Fibroblast of skin of scalp (primary cell): ENCODE measurements at places on chromosomes 1 and 21.
A peak's percentile ranks its signal among the peaks of the same experiment; 100 is the strongest.

GRCh38 chr1:89629146-89629545 is 3.8 kb upstream of the LRRC8C start:
- DNase-seq = no peak

DNA sequence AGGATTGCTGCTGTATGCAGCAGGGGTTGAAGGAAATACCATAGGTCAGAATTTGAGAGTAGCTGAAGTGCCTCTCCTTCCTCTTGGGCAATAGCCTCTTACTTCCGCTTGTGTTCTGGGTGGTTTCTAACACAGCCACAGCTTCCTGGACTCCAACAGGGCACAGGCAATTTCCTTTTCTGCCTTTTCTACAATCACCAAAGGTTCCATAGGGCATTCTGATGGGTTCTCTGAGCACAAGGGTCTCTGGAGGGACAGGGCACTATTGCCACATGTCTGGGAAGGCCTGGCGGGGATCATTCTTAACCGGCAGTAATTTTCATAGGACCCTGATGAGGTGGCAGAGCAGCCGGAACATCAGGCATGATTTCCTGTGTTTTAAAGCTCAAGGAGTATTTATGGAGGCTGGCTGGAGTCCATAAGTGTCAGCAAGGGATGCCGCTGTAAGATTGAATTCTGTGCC is 5.5 kb upstream of the AGTRAP start:
- DNase-seq = no peak

GRCh38 chr1:212162635-212163034 is 122.6 kb upstream of the PPP2R5A start:
- DNase-seq = peak; percentile 26

DNA sequence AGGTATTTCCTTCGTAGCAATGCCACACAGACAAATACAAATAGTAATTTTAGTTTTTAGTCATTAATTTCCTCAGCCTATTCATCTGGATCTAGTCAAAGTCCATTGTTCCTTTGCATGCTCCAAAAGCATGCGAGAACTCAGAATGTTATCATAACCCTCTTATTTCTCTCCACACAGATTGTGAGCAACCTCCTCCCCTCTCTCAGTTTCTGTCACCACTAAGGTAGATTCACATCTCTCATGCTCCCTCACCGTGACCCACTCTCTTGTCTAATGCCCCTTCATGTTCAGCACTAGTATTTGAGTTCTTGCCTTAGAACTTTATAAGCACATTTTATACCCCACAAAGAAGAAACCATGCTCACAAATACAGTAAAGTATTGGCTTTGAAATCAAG is 582.4 kb downstream of the PLA2G4A start:
- no peak for DNase-seq

- no peak for DNase-seq
These were observed 41.3 kb downstream of the TCP10L start for GRCh38 chr21:32543975-32544374.

GRCh38 chr1:170075186-170075585 is 691 bp upstream of the KIFAP3 start:
- DNase-seq = no peak

GRCh38 chr1:54227091-54227602 is 27.2 kb downstream of the MRPL37 start:
- DNase-seq = peak; percentile 68

- DNase-seq = peak; percentile 33
These were observed 22.5 kb downstream of the VPS26C start for GRCh38 chr21:37244501-37245095.

GRCh38 chr1:223515926-223516325 is 122.7 kb downstream of the CCDC185 start:
- DNase-seq = no peak

- no peak for DNase-seq
These were observed 26.9 kb upstream of the CCN1 start for GRCh38 chr1:85553416-85554335.

DNA sequence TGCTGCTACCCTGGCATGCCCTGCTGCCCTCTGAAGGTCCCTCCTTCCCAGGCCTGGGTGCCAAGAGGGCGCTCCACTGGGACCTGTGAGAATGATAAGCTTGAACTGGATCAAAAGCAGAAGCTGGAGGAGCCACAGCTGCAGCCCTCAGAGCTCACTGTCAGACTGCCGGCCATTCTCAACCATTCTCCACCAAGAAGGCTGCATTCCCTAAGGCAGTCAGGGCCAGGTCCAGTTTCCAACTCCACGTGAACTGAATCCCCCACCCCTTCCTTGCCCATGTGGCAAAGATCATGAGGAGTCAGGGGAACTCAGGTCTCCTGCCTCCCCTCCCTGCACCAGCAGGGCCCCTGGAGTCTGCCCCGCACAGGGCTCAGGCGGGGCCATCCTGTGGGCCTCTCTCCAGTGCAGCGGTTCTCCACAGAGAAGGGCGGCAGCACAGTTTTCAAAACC is 19.5 kb downstream of the SLC1A7 start:
- no peak for DNase-seq

DNA sequence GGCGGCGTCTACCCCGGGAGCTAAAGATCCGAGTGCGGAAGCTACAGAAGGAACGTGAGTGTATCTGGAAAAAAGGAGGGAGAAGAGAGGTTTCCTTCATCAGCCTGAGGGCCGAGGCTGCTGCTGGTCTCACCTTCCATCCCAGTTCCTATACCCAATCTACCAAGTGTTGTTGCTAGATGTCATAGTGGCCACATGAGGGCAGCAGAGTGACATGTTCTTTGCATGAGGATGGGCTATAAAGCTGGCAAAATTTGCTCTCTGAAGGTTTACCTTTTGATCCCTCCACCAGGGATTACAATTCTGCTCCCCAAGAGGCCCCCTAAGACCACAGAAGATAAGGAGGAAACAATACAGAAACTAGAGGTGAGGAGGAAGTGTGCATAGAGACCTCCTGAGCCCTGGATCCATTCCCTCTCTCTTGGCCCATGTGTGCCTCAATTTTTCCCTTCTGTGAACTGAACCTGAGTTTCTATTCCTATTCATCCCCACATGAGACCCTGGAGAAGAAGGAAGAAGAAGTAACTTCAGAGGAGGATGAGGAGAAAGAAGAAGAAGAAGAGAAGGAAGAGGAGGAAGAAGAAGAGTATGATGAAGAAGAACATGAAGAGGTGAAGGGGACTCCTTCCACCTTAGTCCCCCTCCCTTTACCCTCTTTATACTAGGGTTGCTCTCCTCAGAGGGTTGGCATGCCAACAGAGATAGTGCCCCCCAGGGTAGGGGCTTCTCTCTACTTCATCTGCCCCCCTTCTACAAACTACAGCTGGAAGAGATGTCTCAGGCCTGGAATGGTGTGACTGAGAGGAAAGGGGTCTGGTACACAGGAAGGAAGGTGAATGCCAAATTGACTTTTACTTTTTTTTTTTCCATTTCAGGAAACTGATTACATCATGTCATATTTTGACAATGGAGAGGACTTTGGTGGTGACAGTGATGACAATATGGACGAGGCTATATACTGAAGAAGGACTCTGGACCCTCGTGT is 13.3 kb downstream of the POLR3GL start:
- DNase-seq = peak; percentile 86

DNA sequence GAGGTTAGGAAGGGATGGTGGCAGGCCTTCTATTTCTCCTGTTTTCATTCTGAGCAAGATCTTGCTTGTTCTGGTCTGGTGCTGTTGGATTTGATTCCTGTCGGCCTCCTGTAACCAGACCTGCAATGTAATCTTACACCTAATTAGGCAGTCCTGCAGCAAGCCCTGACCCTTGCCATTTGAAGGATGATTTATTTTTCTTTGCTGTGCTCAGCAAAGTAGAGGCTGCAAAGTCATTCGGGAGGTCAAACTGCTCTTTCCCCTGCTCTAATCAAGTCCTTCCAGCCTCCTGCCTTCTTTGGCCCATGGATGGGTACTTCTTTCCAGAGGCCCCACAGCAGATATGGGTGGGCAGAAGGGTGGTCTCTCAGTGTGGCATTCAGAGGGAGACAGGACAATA is 417.7 kb upstream of the USP24 start:
- no peak for DNase-seq

DNA sequence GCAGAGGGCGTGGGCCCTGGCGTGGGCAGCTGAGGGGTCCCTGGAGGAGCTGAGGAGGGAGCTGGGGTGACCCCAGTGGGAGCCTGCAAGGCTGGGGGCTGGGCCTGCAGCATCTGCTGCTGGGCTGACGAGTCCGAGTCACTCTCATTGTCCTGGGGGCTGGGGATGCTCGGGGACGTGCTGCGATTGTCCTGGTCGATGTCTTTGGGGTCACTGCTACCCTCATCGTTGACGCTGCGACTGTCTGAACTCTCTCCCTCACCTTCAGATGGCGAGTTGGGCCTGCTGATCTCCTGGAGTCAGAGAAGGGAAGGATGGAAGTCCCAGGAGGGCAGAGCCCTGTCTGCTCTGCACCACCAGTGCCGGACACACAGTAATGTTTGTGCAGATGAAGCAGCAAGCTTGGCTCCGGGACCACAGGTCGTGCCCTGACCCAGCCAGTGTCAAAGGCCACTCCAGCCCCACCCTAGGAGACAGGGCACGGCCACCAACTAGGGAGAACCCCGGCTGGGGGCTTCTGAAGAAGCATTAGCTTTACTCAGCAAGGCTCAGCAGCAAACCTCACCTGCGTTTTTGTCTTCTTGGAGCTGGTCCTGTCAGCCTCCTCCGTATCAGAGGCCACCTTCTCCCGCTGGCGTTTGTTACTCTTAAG is 43.4 kb downstream of the SLC45A1 start:
- DNase-seq = no peak

DNA sequence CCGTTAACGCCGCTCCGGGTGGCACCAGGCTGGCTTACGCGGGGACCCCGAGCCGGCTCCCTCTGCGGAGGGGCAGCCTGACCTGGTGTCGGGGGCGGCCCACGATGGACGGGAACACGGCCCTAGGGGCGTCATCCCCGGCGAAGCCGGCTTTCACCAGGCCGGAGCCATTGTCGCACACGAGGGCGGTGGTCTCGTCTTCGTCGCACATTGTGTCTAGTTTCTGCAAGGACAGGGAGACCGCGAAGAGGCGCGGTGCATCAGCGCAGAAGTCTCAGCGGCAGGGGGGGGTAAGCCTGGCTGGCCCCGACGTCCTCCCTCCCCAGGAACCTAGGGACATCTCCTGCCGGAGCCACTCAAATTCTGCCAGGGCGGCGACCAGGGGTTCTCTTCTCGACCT is 989 bp downstream of the ACTA1 start:
- DNase-seq = no peak

DNA sequence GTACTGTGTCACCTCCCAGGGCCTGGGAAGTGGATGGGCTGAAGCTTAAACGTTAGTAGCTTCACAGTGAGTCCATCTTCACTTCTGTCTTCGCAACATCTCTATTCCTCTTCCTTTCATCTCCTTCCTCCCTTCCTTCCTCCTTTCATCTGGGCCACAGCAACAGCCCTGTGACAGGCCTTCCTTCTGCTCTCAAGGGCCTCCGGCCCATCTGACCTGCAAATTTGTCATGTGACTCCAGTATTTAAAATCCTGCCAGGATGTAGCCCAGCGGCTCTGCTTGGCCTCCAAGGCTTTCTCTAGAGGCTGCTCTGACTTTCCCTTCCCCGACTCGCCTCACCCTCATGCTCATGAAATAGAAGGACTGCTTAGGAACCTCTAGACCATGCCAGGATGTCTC is 10.9 kb upstream of the BATF3 start:
- no peak for DNase-seq

DNA sequence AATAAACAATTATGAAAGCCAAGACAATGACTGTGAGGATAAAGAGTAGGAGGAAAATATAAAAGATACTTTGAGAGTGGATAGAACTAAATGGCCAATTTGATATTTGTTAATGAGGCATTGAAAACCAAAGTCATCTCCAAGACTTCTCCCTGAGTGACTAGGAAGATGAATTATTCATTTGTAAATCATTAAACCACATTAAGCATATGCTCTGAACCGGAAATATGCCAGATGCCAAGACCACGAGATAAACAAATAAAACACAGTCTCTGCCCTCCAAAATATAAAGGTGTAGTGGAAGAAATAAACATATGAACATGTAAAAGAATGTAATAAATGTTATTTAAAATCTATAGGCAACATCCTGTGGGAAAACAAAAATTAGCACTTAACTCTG is 78.8 kb downstream of the MRPL39 start:
- DNase-seq = no peak

DNA sequence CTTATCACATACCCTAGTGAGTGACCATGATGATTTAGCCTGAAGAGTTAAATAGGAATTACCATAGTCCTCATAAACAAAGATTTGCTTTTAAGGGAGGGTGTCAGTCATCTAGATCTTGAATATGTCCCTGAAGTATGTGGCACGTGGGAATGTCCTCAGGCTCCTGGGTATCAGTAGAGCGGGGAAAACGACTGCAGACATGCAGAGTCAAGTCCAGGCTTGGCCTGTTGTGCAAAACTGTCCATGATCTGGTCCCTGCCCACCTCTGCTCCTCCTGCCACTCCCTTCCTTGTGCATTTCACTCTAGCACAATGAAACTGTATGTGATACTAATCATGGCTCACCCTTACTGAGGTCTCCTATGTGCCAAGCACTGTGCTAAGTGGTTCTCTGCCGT is 12.9 kb downstream of the MOV10 start:
- DNase-seq = no peak

DNA sequence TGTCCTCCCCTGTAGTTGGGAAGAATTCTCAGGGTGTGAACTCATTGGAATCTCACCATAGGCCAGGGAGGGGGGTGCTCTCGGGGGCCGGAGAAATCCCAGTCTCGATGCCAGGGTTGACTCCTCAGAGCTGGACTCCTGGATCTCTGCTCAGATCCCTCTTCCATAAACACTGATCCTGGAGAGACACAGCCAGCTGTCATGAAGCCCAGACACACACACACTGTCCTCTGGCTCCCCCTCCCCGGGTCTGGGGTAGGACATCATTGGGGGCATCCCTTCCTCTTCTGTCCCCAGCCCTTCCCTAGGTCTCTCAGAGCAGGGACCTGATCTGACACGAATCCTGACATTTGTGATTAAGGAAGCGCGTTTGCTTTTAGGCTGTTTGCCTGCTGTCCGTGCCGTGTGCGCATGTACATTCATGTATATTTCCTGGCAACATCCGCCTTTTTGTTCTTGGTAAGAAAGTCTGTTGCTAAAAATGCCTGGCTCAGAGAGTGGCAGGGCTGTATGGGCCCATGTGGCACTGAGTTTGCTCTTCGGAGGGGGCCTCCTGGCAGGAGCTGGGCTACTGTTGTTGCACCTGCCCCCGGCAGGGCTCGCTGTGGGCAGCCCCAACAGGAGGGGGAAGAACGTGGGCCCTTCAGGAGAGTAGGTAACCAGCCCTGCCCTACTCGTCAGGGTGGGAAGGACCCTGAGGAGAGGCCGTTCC is 45.4 kb upstream of the SELENON start:
- no peak for DNase-seq

DNA sequence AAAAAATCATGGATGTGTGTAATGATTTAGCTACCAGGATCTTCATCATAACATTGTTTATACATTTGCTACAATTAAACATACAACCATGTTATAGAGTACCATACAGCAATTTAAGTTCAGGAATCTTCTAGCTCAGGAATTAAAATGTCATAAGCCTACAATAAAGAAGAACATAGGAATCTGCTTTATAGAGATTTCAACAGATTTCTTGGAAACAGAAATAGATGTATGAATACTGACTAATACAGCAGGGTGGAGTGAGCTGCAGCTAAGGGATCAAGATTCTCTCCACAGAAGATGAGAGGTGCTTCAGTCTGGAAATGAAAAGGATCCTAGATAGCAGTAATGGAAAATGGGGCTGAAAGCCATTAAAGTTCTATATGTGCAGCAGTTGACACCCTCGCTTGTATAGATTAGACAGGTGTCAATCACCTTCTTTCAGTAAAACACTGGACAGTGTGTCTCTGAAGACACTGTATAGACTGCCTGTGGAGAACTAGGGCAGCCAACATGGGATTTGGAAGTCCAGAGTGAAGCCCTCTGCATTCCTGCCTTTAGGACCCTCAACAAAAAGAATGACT is 73.9 kb downstream of the DNTTIP2 start:
- DNase-seq = peak; percentile 35
